T-cell (primary cell): ENCODE measurements at places on chromosomes 3 and 15. TPM values are rescaled to one million over a fixed set of nuclear protein-coding genes. Genes with fewer than 3 reads are reported as not detected.

- peak overlapping the region; percentile 82 for H3K4me3 ChIP-seq
- H3K4me1 ChIP-seq, result peaks cover 8% of the 10 kb centered on the region
- H3K27ac ChIP-seq, result peak overlapping the region; percentile 85
- H3K27me3 ChIP-seq, result no peaks in the 10 kb centered on the region
- H3K36me3 ChIP-seq, result no peaks in the 10 kb centered on the region
- no peak for DNase-seq
Observed at GRCh38 chr3:87227835-87228144, 681 bp downstream of the CHMP2B start.

DNA sequence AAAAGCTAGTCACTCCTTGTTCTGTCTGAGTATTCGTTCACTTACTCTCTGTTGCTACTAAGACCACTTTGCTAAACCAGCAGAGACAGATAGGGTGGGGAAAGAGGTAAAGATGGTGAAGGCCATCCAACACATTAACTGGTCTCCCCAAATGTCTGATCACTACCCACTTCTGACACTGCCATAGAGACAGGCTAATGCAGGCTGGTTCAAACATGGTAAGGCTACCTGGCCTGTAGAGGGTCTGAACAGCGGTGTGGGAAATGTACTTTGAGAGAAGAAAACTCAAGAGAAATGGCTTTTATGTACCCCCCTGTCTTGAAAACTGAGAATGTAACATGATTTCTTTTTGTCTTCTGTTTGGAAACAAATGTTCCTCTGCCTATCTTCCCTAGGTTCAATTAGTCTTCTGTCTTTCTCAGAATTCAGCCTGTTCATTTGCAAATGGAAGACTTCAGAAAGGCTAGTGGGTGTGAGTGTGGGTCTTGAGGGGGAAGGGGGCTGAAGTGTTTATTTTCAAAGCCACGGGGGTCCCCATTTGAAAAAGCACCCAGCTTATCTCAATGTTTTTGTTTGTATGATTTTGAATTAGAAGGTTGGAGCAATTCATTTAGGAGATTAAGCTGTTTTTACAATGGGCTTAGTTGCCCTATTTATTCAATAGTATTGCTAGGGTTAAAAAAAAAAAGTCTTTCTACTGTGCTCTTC is 15.8 kb downstream of the ALDH1A2 start:
- no peak for DNase-seq
- no peaks in the 10 kb centered on the region for H3K4me1 ChIP-seq
- no peak overlapping the region for H3K27ac ChIP-seq
- H3K27me3 ChIP-seq, result no peaks in the 10 kb centered on the region
- H3K4me3 ChIP-seq, result no peak overlapping the region

C2CD4A gene
- total RNA-seq, result not detected

CEP19 gene
- 1.6 TPM for total RNA-seq
